Activated T-helper 1 cell treated with anti-CD3 and anti-CD28 coated beads, Interleukin-12 subunit alpha, Interleukin-12 subunit beta, Interleukin-2, Interleukin-4 antibody, amounts not matched to agents 30 ng/mL and 10 ng/mL and 1 ng/mL, durations not matched to agents 14 hours and 24 hours and 36 hours (primary cell): ENCODE measurements at places on chromosomes 12 and 14. TPM values are rescaled to one million over a fixed set of nuclear protein-coding genes. Genes with fewer than 3 reads are reported as not detected.
A peak's percentile ranks its signal among the peaks of the same experiment; 100 is the strongest.

DNA sequence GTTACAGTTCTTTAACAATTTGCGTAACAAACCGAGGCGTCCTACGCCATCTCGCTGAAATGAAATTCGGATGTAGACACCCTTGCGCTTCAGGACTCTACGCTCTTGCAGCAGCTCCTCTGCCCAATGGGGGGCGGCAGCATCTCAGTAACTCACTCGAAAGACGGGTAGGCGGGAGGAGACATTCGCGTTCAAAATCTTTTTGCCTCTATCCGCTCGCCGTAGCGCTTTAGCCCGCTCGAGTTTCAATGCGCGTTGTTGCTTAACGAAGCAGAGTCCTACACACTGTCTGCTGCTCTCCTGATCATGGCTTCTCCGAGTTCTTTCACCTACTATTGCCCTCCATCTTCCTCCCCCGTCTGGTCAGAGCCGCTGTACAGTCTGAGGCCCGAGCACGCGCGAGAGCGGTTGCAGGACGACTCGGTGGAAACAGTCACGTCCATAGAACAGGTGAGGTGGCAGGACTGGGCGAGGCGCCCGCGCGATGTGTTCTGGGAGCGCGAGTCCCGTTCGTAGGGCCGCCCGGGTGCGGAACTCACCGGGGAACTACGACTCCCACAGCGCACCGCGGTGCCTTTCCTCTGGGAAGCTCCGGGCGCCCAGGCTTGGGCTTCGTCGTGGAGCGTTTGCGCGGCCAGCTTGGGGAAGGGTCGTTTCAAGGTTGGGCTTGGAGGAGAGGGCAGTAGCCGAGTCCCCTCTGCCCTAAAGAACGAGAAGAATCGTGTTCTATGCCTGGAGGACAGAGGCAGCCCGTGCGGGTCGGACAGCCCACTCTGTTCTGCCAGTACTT, at the start of gene FNTB:
Gene FNTB (plus strand): TSS at position 248 of the 790 bp plus-strand sequence. CDS start 59 bp downstream, at position 307.
- peaks cover 16% of the 10 kb centered on the region for H3K36me3 ChIP-seq
- peaks cover 51% of the 10 kb centered on the region for H3K4me1 ChIP-seq
- H3K27me3 ChIP-seq: peaks cover 22% of the 10 kb centered on the region
- peak; percentile 90 for DNase-seq
- peak within 1 kb of the TSS; percentile 98 for H3K4me3 ChIP-seq
- H3K27ac ChIP-seq: peak within 1 kb of the TSS; percentile 99

DNA sequence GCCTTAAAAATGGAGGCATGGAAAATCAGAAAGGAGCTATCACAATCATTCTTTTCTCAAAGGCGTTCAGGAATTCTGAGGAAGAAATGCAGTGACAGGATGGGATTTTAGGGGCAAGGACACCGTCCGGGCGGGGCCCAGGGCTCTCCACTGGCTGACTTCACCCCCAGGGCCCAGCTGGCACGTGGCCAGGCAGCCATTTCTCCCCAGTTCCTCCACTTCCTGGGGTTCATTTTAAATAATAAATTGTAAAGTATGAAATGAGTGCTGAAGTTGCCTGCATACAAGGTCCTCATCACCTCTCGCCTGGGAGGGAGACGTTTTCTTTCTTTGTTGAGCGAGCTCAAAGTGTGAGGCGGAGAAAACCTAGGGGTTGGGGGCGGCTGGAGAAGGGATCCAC, 73.8 kb downstream of the WDR20 start:
- H3K27ac ChIP-seq: no peak overlapping the region
- DNase-seq: no peak
- H3K4me3 ChIP-seq: no peak overlapping the region
- H3K27me3 ChIP-seq: no peaks in the 10 kb centered on the region
- H3K36me3 ChIP-seq: peaks cover 8% of the 10 kb centered on the region

DNA sequence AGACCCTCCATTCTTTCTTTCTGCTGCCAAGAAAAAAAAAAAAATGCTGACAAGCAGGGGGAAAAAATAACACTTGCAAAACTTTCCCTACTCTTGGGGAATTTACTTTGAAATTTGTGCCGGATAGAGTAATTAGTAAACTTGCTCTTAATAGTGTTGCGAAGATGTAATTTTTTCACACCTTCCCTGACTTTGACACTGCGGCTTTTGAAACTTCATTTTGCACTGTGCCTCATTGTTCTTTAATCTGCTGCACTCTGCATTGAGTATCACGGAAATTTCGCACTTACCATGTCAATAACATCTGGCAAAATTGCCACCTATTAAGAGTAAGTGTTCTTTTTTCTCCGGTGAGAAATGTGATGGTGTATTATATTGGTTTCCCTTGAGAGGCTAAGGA, 596.1 kb downstream of the VRK1 start:
- no peak overlapping the region for H3K27ac ChIP-seq
- H3K4me3 ChIP-seq: no peak overlapping the region
- no peaks in the 10 kb centered on the region for H3K27me3 ChIP-seq
- peaks cover 2% of the 10 kb centered on the region for H3K36me3 ChIP-seq

GRCh38 chr14:101247842-101248725, 313.2 kb upstream of the DIO3 start:
- H3K36me3 ChIP-seq: no peaks in the 10 kb centered on the region
- H3K27ac ChIP-seq: no peak overlapping the region
- DNase-seq: no peak
- no peaks in the 10 kb centered on the region for H3K27me3 ChIP-seq
- peaks cover 15% of the 10 kb centered on the region for H3K4me1 ChIP-seq

KRT75 gene
- total RNA-seq: not detected in 2 replicates

- no peak for DNase-seq
- no peaks in the 10 kb centered on the region for H3K27me3 ChIP-seq
- no peaks in the 10 kb centered on the region for H3K36me3 ChIP-seq
- H3K4me3 ChIP-seq: no peak overlapping the region
- H3K27ac ChIP-seq: no peak overlapping the region
Measured at GRCh38 chr12:77236066-77236465, 170.7 kb upstream of the E2F7 start.

- H3K36me3 ChIP-seq: peaks cover 21% of the 10 kb centered on the region
- H3K4me3 ChIP-seq: peak overlapping the region; percentile 64
- H3K27ac ChIP-seq: peak overlapping the region; percentile 11
- no peaks in the 10 kb centered on the region for H3K27me3 ChIP-seq
Measured at GRCh38 chr14:20331053-20331613, 1.9 kb downstream of the CCNB1IP1 start.

GRCh38 chr14:99612738-99613330, 8.8 kb upstream of the CCDC85C start:
- no peaks in the 10 kb centered on the region for H3K4me1 ChIP-seq
- no peak overlapping the region for H3K27ac ChIP-seq
- DNase-seq: no peak

DNA sequence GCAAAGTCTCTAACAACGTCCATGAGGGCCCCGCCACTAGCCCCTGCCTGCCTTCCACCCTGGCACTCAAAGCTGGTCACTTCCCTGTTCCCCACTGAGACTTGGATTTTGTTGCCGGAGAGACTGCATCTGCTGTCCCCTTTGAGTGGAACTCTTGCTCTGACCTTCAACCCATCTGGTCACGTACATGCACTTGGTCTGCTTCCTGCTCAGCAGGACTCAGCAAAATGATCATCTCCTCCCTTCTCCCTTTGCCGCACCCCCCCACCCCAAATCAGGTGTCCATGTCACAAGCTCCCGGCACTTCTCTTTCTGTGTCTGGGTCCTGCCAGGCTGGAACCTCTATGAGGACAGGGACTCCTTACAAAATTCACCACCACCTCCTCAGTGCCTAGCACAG, 180.9 kb downstream of the CHST11 start:
- DNase-seq: no peak
- peaks cover 56% of the 10 kb centered on the region for H3K4me1 ChIP-seq
- no peaks in the 10 kb centered on the region for H3K27me3 ChIP-seq

CFL2 gene
- 8.3 and 9.2 TPM in 2 replicates for total RNA-seq

GRCh38 chr14:92953526-92953925, 30.6 kb downstream of the CHGA start:
- no peaks in the 10 kb centered on the region for H3K27me3 ChIP-seq
- DNase-seq: no peak
- no peaks in the 10 kb centered on the region for H3K36me3 ChIP-seq
- no peak overlapping the region for H3K4me3 ChIP-seq

KRT1 gene
- total RNA-seq: not detected in 2 replicates

DNA sequence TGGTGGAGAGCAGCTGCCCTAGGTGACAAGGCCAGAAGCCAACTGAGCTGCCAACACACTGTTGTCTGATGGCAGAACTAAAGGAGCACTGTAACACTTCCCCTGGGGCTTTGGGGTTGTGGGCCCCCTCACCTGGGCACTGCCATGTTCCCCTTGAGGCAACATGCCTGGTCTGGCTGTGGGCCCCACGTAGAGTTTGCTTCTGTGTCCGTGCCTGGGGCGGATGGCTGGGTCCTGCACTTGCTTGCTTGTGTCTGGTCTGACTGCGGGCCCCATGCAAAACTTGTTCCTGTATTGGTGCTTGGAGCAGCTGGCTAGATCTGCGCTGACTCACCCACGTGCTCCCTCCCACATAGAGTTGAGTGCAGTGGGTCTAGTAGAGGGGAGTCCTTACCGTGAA, 78.4 kb downstream of the MNAT1 start:
- no peaks in the 10 kb centered on the region for H3K4me1 ChIP-seq
- no peak for DNase-seq
- H3K4me3 ChIP-seq: no peak overlapping the region
- H3K27ac ChIP-seq: no peak overlapping the region
- peaks cover 19% of the 10 kb centered on the region for H3K36me3 ChIP-seq

GRCh38 chr12:123200414-123200813, 32.5 kb downstream of the MPHOSPH9 start:
- no peak for DNase-seq
- no peak overlapping the region for H3K4me3 ChIP-seq
- no peaks in the 10 kb centered on the region for H3K27me3 ChIP-seq
- peaks cover 21% of the 10 kb centered on the region for H3K4me1 ChIP-seq

DNA sequence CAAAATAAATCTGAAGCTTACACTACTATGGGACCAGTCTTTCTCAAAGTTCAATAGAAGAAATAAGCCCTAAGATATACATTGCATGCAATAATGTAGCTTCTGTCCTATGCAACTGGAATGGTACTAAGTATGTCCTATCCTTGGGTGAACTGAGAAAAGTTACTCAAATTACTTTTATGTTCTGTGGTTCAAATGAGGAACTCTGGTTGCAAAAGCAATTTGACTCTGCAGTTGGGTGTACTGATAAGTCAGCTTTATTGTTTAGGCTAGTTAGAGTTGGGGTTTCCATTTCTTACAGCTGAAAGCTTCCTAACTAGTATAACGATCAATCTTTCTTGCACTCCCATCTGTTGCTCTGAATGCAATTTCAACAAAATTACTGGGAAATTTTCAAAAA, 29.2 kb downstream of the GPR135 start:
- no peak overlapping the region for H3K4me3 ChIP-seq
- no peak overlapping the region for H3K27ac ChIP-seq
- peaks cover 3% of the 10 kb centered on the region for H3K27me3 ChIP-seq
- no peaks in the 10 kb centered on the region for H3K36me3 ChIP-seq
- H3K4me1 ChIP-seq: no peaks in the 10 kb centered on the region
- DNase-seq: no peak

DNA sequence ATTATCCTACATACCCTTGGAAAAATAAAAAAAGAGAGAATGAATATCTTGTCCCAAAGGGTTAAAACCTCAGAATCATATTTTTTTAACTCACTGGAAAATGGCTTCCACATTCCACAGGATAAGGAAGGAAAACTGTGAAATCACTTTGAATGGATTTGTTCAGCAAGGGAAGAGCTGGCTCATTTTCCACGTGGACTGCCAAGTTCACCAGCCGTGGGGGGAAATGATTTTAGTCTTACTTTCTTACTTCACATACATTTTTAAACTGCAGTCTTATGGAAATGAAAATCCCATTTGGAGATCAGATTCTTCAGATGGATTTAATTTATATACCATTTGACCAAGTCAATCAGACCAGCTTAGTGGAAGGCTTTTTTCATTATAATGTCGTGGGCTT, 29.9 kb upstream of the AEBP2 start:
- H3K27ac ChIP-seq: no peak overlapping the region
- H3K36me3 ChIP-seq: no peaks in the 10 kb centered on the region
- H3K4me1 ChIP-seq: peaks cover 5% of the 10 kb centered on the region
- no peak for DNase-seq

ELK3 gene
- 40.8 and 45.3 TPM in 2 replicates for total RNA-seq

- peaks cover 9% of the 10 kb centered on the region for H3K4me1 ChIP-seq
- H3K27me3 ChIP-seq: peaks cover 2% of the 10 kb centered on the region
- no peak overlapping the region for H3K27ac ChIP-seq
- no peak for DNase-seq
- no peaks in the 10 kb centered on the region for H3K36me3 ChIP-seq
- H3K4me3 ChIP-seq: no peak overlapping the region
Measured at GRCh38 chr12:6839482-6840201, 1.1 kb upstream of the GNB3 start.

ADCY4 gene
- total RNA-seq: 0.93 and 1.5 TPM in 2 replicates
